Occipital lobe (tissue), 3 donors: ENCODE measurements at places on chromosomes 11 and 22. TPM values are rescaled to one million over a fixed set of nuclear protein-coding genes. Genes with fewer than 3 reads are reported as not detected.

The KCNQ1 gene
- 0.31 TPM for total RNA-seq

The FAT3 gene
- 172 TPM for total RNA-seq

The GVQW3 gene
- total RNA-seq = 19.2 TPM

The SCT gene
- not detected for total RNA-seq

The ACRV1 gene
- total RNA-seq = 0.31 TPM

The FGF19 gene
- total RNA-seq = not detected

The RASD2 gene
- 1.1 TPM for total RNA-seq

The OR5B21 gene
- total RNA-seq = not detected

The ATXN10 gene
- 326 TPM for total RNA-seq

The CECR2 gene
- 4.4 TPM for total RNA-seq

The OR52I1 gene
- not detected for total RNA-seq

The MUC5AC gene
- total RNA-seq = not detected

The PRR33 gene
- total RNA-seq = not detected

The MTCH2 gene
- total RNA-seq = 89.2 TPM

The TPBGL gene
- total RNA-seq = under 0.01 TPM

The GLYAT gene
- 0.31 TPM for total RNA-seq

The ABCC8 gene
- 9.8 TPM for total RNA-seq

The RASSF10 gene
- total RNA-seq = 3.4 TPM

The APOA1 gene
- 0.78 TPM for total RNA-seq

The HBD gene
- not detected for total RNA-seq

The EHF gene
- 0.16 TPM for total RNA-seq

The CCDC87 gene
- 0.62 TPM for total RNA-seq

The KRTAP5-2 gene
- not detected for total RNA-seq

The DAGLA gene
- 5.5 TPM for total RNA-seq

The OTOG gene
- total RNA-seq = not detected

The SMTNL1 gene
- total RNA-seq = not detected

The IGLL5 gene
- not detected for total RNA-seq

The OR51B5 gene
- 0.47 TPM for total RNA-seq

The RFPL1 gene
- not detected for total RNA-seq

The PUS3 gene
- total RNA-seq = 12.0 TPM

The PLXNB2 gene
- 46.0 TPM for total RNA-seq

The UCP3 gene
- 0.62 TPM for total RNA-seq

The FOLR3 gene
- total RNA-seq = not detected

The OR52E8 gene
- total RNA-seq = not detected

The MN1 gene
- 24.8 TPM for total RNA-seq

The GNB1L gene
- total RNA-seq = 2.7 TPM

The DNAJB7 gene
- not detected for total RNA-seq

The OR4D5 gene
- total RNA-seq = not detected

The UBTFL1 gene
- total RNA-seq = not detected

The RFPL3 gene
- total RNA-seq = not detected

The TUBA8 gene
- 0.94 TPM for total RNA-seq

The FUT4 gene
- 9.2 TPM for total RNA-seq

The OR51I1 gene
- not detected for total RNA-seq

The TRIM48 gene
- not detected for total RNA-seq

The GLB1L3 gene
- total RNA-seq = 0.47 TPM

The ASCC2 gene
- total RNA-seq = 12.9 TPM

The PRR5L gene
- 3.1 TPM for total RNA-seq

The OLFML1 gene
- 1.1 TPM for total RNA-seq

The EXPH5 gene
- 3.1 TPM for total RNA-seq

The UPK3A gene
- not detected for total RNA-seq

The SNX32 gene
- 7.3 TPM for total RNA-seq

The DLAT gene
- 46.5 TPM for total RNA-seq

The RTL10 gene
- 12.3 TPM for total RNA-seq

The MGAT3 gene
- total RNA-seq = 24.8 TPM

The GRIK4 gene
- 2.3 TPM for total RNA-seq

The CHRM1 gene
- 12.3 TPM for total RNA-seq

The MPPED2 gene
- total RNA-seq = 70.5 TPM
